Glutamatergic neuron (in vitro differentiated cells): ENCODE measurements at places on chromosomes 3 and 15. TPM values are rescaled to one million over a fixed set of nuclear protein-coding genes. Genes with fewer than 3 reads are reported as not detected.

Gene ARNT2
- total RNA-seq: 35.7 TPM

Gene CADM2
- total RNA-seq: 233 TPM

DNA sequence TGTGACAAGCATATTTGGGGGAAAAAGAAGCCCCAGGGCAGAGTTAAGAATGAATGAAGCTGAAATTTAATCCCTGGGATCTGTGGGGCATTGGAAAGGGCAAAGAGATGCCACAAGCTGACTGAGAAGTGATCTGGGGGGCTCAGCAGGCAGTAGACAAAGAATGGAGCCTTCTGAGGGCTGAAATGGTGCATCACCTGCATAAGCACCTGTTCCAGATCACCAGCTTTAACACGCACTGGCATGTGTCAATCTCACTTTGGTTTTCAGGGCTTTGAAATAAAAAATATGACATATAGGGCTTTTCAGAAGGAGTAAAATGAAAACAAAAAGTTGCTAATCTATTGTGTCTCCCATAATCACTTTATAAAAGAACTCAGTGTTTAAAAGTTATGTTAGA is 210.8 kb upstream of the ARHGEF26 start:
- no peaks in the 10 kb centered on the region for H3K4me1 ChIP-seq
- DNase-seq: no peak
- no peaks in the 10 kb centered on the region for H3K36me3 ChIP-seq
- no peaks in the 10 kb centered on the region for H3K27me3 ChIP-seq
- no peak overlapping the region for H3K27ac ChIP-seq

GRCh38 chr3:190038050-190038933 is 82.4 kb downstream of the P3H2 start:
- no peak for DNase-seq
- H3K27ac ChIP-seq: no peak overlapping the region
- H3K27me3 ChIP-seq: no peaks in the 10 kb centered on the region
- no peak overlapping the region for H3K4me3 ChIP-seq
- H3K4me1 ChIP-seq: peaks cover 17% of the 10 kb centered on the region
- no peaks in the 10 kb centered on the region for H3K36me3 ChIP-seq

DNA sequence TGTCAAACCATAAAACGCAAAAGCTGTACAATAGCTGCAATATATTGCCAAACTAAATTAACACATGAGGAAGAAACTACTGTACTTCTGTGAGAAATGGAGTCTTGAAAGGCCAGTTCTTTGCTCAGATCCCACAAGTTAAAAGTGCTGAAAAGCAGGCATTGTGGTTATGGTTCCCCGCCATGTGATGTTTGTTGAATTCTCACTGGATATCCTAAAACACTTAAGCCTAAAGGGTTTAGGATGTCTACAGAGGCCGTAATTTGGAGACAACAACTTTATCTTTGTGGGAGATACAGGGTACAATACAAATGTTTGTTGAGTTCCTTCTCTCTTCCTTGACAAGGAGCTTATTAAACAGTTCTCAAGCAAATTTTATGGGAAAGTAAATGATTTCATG is 53.2 kb downstream of the TMEM212 start:
- DNase-seq: no peak
- no peak overlapping the region for H3K27ac ChIP-seq
- H3K4me1 ChIP-seq: peaks cover 2% of the 10 kb centered on the region
